Activated naive CD4-positive, alpha-beta T cell treated with anti-CD3 and anti-CD28 coated beads, Interleukin-2, amount 10 ng/mL, durations not matched to agents 7 days and 5 days (primary cell): ENCODE measurements at places on chromosomes 3 and 15.

DNA sequence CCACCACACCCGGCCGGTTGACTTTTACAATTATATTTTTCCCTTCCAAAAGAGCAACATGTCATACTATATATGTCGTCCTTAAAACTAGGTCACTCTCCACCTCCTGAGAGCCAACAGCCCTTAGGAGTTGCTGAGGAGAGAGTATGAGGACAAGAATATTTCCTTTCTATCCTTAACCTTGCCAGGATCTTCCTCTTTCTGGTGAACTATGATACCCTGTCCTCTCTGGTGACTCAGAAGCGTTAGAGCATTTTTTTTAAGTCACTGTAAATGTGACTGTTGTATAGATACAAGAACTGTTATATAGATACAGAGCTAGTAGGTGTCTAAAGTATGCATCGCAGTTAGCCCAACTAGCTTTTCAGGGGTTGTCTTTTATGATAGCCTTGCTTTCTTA, 33.7 kb upstream of the MTHFS start:
- no peak for DNase-seq

DNA sequence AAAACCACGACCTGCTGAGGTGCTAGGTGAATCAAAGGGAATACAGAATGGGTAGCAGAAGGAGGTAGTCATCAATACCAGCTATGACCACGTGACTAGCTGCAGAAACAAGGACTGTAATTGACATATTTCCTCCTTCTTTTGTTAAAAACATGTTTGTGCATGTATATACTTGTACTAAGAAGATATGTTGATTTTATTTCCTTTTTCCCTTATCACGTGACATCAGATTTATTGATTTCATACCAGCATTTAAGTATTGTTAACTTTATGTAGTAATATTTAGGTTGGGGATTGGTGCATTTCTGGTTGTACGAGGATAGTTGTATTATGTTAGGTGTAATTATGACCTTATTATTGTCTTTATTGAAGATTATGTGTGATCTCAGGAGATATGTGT, 36.2 kb downstream of the PEX5L start:
- no peak for DNase-seq

DNA sequence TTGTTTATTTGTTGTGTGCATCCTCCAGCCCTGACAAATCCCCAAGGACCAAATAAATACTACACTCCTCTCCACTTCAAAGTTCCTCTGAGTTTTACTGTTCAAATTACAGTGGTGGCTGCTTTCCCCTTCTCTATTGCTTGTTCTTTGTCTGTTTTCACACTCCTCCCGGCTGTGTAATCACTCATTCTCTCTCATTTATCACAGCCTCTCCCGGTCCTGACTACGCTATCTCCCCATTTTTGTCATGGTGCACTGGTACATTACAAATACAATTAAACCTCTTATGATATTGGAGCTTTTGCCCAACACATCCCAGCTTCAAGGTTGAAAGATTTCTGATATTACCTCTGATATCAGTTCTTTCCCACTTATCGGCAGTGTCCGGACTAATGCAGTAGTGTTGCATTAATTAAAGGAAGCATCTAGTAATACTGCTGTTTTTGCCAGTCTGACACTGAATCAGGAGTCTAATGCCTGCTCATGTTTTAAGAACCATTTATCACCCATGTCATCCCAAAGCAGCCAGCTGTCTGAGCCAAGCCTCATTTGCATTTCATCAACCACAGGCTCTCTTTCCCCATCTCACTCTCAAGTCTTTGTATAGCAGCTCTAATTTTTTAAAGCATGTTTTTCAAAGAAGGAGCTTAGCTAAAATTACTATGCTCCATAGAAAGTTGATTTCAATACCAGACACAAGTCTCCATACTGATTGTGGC, 740.5 kb downstream of the ROBO2 start:
- DNase-seq, result no peak

- no peak for DNase-seq
Observed at GRCh38 chr15:69991551-69991980, 106.2 kb downstream of the TLE3 start.

GRCh38 chr15:51738553-51738952, 1.1 kb upstream of the LYSMD2 start:
- no peak for DNase-seq

DNA sequence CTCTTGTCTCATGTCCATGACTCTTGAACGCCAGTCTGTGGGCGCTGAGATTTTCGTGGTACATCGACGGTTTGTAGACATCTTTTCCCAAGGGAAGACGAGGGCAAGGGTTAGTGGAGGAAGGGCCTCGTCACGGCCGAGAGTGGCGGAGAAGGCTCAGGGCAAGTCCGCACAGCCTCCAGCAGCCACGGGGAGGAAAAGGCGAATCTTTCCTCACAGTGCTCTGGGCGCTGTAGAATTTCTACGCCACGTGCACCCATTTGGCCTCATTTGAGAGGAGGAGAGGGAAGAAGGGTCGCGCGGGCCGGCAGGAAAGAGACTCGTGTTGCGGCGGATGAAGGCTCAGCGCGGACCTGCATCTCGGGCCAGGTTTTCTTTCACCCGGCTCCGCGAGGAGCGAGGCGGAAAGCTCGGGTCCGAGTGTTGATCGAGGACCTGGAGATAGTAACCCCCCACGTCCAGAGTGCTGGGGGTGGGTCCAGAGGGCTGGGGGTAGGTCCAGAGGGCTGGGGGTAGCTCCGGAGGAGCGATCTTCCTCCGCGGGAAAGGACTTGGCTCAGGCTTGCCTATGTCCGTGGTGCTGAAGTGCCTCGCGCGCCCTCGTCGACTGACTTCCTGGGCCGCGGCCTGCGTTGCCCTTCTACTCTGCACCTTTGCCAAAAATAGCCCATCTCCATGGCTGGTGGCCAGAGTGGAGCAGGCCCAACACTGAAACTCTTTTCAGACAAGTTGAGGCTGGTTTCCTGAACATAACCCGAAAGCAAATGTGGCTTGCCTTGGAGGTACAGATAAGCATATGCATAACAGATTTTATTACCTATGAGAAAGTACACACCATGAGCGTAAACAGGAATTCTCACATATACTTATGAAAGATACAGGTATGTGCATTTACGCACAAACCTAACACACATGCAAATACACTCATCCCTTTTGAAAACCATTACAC, 1.1 kb downstream of the SLC35G2 start:
- DNase-seq, result peak; percentile 51

- no peak for DNase-seq
Observed at GRCh38 chr3:115720983-115721382, 97.7 kb downstream of the GAP43 start.

DNA sequence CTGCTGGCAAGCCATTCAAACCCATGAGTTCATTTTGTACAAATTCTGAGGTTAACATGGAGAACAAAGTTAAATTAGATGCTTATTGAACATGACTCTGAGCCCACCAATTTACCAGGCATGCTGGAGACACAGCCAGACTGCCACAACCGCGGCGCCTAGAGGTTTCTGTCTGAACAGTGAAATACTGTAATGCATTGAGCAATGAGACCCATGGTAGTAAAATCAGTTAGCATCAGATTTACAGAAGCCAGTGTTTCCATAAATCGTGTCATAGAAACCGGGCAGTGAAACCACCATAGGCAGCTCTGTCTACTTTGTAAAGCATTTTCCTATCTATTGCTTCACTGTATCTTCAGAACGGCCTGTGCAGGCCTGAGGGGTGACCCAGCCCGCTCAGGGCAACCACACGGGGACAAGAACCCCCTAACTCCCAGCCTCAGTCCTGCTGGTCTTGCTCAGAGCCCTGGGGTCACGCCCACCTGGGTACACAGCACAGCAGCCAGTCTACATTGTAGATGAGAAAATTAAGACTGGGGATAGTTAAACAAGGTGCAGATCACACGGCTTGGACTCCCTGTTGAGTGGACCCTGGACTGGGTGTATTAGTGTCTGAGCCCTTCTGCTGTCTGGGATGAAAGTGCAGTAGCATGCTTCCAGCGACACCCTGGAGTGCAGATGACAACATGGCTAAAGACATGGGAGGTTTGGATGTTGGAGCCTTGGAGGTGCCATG, 44.2 kb downstream of the MGLL start:
- DNase-seq, result no peak

- no peak for DNase-seq
Observed at GRCh38 chr3:187013159-187013716, 82.9 kb downstream of the ST6GAL1 start.

GRCh38 chr3:100289339-100289738, 28.5 kb downstream of the TBC1D23 start:
- no peak for DNase-seq

GRCh38 chr3:38500688-38501417, 4.7 kb downstream of the EXOG start:
- no peak for DNase-seq

DNA sequence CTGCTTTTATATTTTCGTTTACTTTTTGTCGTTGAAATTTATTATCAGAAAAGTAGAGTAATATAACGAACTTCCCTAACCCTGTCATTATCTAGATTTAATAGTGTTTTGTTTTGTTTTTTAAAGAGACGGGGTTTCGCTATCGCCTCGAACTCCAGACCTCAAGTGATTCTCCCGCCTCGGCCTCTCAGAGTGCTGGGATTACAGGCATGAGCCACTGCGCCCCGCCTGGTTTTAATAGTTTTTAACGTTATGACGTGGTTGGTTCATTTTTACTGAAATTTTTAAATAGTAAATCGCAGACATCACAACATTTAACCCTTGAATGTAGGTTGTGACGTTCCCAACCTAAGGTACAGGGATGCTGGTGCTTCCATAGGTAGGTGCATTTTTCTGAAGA, 1.0 kb downstream of the NGRN start:
- DNase-seq, result peak; percentile 36

DNA sequence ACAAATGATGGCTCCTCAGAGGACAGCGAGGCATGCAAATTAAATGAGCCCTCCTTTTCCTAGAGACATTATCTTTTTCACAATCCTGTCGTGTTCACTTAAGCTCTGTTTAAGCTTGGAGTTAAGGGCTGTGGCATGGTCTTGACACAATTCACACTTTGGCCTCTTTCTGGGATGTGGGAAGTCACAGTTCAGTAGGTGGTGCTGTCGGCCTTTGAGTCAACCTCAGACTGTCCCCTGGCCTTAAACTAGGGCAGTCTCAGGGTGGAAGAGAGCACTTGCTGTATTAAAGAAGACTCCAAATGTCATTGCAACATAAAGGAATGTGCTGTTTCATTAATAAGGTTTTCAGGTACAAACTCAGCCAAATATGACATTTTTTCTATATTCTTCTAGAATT, 351.0 kb downstream of the MCTP2 start:
- peak; percentile 55 for DNase-seq

GRCh38 chr3:194404365-194405140, 5.5 kb upstream of the GP5 start:
- peak; percentile 53 for DNase-seq

- DNase-seq, result no peak
Observed at GRCh38 chr15:97748576-97748975, 211.9 kb upstream of the ARRDC4 start.
